ENCODE measurements at places on chromosomes 3 and 15. TPM values are rescaled to one million over a fixed set of nuclear protein-coding genes. Genes with fewer than 3 reads are reported as not detected.

Gene MBD4
- total RNA-seq, result 29.0 TPM

Gene CEP63
- total RNA-seq, result 20.9 TPM

GRCh38 chr3:140128217-140128616, 193.2 kb downstream of the CLSTN2 start:
- DNase-seq, result no peak

DNA sequence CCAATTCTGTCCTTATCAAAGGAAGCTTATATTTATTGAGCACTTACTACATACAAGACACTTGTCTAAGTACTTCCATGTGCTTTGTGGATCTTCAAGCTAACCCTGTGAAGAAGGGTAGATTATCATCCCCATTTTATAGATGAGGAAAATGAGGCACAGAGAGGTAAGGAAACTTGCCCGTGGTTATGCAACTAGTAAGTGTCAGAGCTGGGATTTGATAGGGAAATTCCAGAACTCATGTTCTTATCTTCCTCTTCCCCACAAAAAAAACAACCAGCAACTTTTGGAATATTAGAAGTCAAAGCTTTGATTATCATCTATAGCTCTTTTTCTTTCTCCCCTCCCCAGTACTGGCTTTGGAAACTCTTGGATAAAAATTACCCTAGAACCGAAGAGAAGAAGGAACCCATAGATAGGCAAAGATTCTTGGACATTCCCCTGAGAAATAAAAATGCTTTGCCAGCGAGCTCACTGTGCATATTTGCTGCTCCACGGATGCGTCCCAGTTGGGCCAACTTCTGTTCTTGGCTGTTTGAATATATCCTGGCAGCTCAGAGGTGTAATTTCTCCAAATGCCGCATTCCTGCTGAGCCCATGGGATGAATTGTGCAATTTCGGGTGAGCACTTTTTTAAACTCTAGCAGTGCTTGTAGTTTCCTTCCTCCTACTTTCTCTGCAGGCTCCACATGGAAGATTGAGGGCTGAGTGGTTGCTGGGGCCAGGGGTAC, 591.5 kb upstream of the CFAP20DC start:
- DNase-seq, result peak; percentile 10

- no peak for DNase-seq
Observed at GRCh38 chr3:44175070-44175469, 66.6 kb upstream of the TOPAZ1 start.

GRCh38 chr3:128782282-128783146, 56.5 kb downstream of the RAB7A start:
- DNase-seq, result no peak

GRCh38 chr3:99954914-99955644, 137.4 kb downstream of the CMSS1 start:
- DNase-seq, result no peak

DNA sequence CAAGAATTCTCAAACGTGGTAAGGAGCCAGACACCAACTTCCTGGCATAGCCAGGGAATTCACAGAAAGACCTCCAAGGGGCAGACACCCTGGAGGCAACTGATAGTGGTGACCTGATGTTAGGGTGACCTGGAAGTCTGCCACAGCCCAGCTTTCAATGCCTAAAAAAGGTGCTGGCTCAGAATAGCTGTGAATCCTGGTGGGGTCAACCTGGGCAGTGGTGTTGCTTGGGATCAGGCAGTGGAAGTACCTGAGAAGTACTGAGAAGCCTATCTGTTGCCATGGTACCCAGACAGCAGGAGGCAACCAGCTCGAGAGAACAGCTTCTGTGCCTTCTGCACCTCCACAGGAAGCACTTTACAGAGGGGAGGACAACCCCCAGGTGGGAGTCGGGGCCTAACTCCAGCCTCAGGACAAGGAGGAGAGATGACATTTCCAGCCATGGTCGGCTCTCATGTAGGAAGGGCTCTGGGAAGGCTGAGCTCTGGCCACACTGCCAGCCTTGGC, 55.4 kb upstream of the LARS2 start:
- DNase-seq, result no peak
